ENCODE measurements at places on chromosomes 7 and 10.

DNA sequence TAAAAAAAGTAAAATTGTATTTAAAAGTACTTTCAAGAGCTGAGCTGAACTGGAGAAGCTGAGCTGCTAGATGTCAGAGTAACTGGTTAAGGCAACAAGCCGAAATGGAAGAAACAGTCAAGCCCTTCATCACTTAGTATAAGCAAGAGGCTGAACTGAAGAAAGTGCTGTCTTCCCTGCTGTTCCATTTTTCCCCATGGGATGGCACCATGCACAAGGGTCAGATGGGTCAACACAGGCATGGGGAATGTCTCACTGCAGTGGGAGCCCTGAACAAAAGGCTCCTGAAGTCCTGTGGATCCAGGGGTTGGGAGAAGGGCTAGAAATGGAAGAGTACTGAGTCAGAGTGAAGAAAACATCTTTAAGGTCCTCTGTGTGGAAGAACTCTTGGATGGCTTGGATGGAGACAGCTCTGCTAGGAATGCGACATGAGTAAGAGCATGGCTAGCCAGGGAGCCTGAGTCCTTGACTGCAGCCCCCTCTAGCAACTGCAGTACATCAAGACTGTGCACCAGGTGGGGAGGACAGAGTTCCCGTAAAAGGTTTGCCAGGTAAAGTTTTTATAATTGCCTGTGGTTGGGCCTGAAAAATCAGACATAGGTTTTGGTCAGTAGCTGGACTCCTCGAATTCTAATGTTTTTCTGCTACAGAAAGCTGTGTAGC, 348.3 kb downstream of the GPR158 start:
- no peaks in the 10 kb centered on the region for H3K27me3 ChIP-seq
- H3K4me1 ChIP-seq, result no peaks in the 10 kb centered on the region
- no peaks in the 10 kb centered on the region for H3K36me3 ChIP-seq
- DNase-seq, result no peak
- H3K4me3 ChIP-seq, result no peak overlapping the region
- H3K27ac ChIP-seq, result no peak overlapping the region

GRCh38 chr7:30091491-30091912, 43.3 kb upstream of the MTURN start:
- peaks cover 6% of the 10 kb centered on the region for H3K4me1 ChIP-seq
- no peaks in the 10 kb centered on the region for H3K27me3 ChIP-seq
- no peaks in the 10 kb centered on the region for H3K36me3 ChIP-seq

GRCh38 chr10:90813594-90814365, 44.1 kb downstream of the HTR7 start:
- no peak overlapping the region for H3K27ac ChIP-seq
- H3K4me1 ChIP-seq, result no peaks in the 10 kb centered on the region
- no peaks in the 10 kb centered on the region for H3K27me3 ChIP-seq
- H3K36me3 ChIP-seq, result no peaks in the 10 kb centered on the region
- no peak overlapping the region for H3K4me3 ChIP-seq
- DNase-seq, result no peak

DNA sequence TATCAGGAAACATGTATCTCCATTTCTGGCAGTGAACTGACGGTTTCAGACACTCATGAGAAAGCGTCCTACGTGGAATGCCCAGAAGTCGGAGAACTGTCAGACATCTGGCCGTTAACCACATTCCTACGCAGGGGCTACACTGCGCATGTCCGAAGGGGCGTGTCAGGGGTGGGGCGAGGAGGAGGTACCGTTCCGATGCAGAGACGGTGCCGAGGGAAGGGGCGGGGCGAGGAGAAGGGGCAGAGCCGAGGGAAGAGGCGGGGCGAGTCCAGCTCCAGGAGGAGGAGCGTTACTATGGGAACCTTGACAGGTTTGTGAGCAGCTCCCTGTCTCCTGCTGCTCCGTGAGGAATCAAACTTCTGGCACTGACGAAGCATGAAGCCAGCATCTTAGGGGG, 366.9 kb upstream of the NUPR2 start:
- DNase-seq, result no peak
- H3K27me3 ChIP-seq, result no peaks in the 10 kb centered on the region

GRCh38 chr10:49394933-49395740, 752 bp downstream of the DRGX start:
- no peak overlapping the region for H3K27ac ChIP-seq
- no peaks in the 10 kb centered on the region for H3K4me1 ChIP-seq
- H3K4me3 ChIP-seq, result no peak overlapping the region

- H3K27ac ChIP-seq, result no peak overlapping the region
- DNase-seq, result no peak
- H3K27me3 ChIP-seq, result no peaks in the 10 kb centered on the region
These were observed 33.7 kb upstream of the CSTF2T start for GRCh38 chr10:51733057-51733456.

DNA sequence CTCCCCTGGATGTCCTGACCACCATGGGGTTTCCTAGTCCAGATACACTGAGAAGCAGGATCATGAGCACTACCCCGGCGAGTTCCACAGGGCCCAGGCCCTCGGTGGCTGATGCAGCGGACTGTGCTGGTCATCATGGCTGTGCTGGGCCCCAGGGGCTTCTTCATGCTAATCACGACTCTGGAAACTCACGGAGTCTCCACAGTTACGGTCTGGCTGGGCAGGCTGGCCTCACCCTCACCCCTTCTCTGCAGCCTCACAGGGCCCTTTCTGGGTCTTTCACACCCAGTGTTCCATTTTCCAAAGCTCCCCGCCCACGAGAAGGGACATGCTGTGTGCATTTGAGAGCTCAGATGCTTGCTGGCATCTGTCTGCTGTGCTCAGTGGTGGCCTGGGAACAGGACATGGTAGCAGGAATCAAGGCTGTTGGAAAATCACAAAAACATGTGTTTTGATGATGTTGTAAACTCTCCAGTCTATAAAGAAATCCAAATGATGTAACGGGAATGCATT, 119.0 kb downstream of the PTPN20 start:
- no peaks in the 10 kb centered on the region for H3K27me3 ChIP-seq
- H3K27ac ChIP-seq, result no peak overlapping the region
- no peak overlapping the region for H3K4me3 ChIP-seq
- no peak for DNase-seq
- H3K4me1 ChIP-seq, result no peaks in the 10 kb centered on the region
- no peaks in the 10 kb centered on the region for H3K36me3 ChIP-seq

DNA sequence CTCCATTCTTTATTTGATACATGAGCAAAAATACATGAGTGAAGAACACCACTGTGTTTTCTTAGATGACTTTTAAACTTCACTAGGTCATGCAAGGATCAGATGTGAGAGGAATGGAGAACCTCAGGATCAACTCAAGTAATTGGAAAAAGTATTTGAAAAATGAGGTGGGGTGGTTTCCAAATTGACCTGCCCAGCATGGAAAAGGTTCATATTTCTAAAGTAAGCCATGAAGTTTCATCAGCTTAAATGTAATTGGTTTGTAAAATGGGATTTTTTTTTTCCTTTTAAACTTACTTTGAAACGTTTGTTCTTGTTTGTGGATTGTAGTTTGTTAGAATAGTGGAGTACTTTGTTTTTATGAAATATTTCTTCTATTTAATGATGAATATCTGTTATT, 134.8 kb downstream of the MLLT10 start:
- DNase-seq, result no peak
- no peak overlapping the region for H3K4me3 ChIP-seq
- no peaks in the 10 kb centered on the region for H3K36me3 ChIP-seq
- H3K4me1 ChIP-seq, result no peaks in the 10 kb centered on the region
- H3K27me3 ChIP-seq, result no peaks in the 10 kb centered on the region
- H3K27ac ChIP-seq, result no peak overlapping the region

GRCh38 chr10:3760083-3760482, 24.9 kb downstream of the KLF6 start:
- no peaks in the 10 kb centered on the region for H3K27me3 ChIP-seq
- H3K27ac ChIP-seq, result no peak overlapping the region
- H3K36me3 ChIP-seq, result no peaks in the 10 kb centered on the region
- DNase-seq, result no peak
- H3K4me3 ChIP-seq, result no peak overlapping the region

GRCh38 chr10:132580143-132580542, 42.6 kb downstream of the INPP5A start:
- no peaks in the 10 kb centered on the region for H3K27me3 ChIP-seq
- H3K36me3 ChIP-seq, result no peaks in the 10 kb centered on the region
- DNase-seq, result no peak

DNA sequence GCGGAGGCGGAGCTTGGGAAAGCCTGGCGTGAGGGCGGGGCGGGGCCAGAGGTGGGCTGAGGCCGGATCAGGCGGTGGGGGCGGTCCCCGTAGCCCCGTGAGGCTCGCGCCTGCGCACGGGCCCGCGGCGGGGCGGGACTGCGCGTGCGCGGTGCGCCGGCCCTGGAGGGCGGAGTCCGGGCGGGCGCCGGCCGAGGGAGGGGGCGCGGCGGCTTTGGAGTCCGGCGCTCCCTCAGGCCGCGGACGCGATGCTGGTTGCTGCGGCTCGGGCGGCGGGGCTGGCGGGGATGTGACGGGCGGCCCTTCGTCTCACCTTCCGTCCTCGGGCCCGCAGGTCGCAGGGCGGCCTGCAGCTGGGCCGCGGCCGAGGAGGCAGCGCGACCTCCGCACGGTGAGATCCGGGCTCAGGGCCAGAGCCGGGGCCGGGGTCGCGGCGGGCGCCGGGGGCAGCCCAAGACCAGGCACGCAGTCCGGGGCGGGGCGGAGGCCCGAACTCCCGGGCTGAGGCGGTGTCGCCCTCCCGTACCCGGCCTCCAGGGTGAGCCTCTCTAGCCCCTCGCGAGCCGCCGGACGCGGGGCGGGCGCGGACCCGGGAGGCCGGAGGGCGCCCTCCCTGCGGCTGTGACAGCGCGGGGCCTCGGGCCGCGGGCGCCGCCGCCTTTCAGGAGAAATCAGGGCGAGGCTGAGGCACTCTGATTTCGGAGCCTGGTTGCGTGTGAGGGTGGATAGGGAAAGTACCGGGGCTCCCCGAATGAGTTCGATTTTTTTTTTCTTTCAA, at the start of gene CCSER2:
TSS of gene CCSER2 (plus strand) at position 172 of the 778 bp plus-strand sequence. CDS start 42,464 bp downstream, outside the sequence.
- peak within 1 kb of the TSS; percentile 75 for H3K4me3 ChIP-seq
- peak within 1 kb of the TSS; percentile 69 for H3K27ac ChIP-seq
- H3K36me3 ChIP-seq, result no peaks in the 10 kb centered on the region
- H3K27me3 ChIP-seq, result no peaks in the 10 kb centered on the region
- H3K4me1 ChIP-seq, result peaks cover 14% of the 10 kb centered on the region
- no peak for DNase-seq

DNA sequence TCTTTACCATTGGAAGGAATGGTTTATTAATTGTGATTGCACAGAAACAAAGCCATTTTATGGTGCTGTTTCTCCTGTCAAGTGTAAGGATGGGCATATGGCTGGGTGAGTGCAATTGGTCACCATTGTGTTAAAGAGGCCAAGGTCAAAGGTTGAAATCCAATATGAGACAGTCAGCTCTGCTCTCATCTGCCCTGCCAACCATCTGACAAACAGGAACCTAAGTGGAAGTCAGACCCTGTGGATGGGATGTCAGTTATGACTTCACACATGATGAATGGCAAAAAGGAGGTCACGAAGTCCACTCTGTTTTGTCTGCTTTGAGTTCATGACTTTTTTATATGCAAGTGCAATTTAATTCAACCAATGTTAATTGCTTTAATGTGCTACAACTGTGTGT, 172.7 kb upstream of the TMEM229A start:
- no peak for DNase-seq
- H3K4me3 ChIP-seq, result no peak overlapping the region
- no peaks in the 10 kb centered on the region for H3K27me3 ChIP-seq
- no peaks in the 10 kb centered on the region for H3K36me3 ChIP-seq
- H3K4me1 ChIP-seq, result no peaks in the 10 kb centered on the region

DNA sequence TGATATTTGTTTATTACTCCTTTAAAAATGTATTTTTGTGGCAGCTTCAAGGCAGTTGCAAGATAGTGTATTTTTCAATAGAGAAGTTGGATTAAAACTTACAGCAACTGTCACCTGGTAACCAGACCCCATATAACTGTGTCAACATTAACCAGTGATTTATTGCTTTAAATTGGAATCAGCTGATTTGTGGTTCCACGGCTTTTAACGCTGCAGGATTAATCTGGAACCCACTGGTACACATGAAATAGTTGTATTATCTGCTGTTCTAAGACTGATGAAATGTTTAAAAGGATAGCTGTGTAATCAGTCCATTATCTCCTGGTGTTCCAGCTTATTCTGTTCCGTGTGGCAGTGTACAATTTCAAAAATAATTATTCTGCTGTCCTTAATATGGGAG, 180.2 kb downstream of the CELF2 start:
- H3K4me1 ChIP-seq, result peaks cover 78% of the 10 kb centered on the region
- H3K36me3 ChIP-seq, result peaks cover 26% of the 10 kb centered on the region
- H3K27ac ChIP-seq, result peak overlapping the region; percentile 63
- no peak overlapping the region for H3K4me3 ChIP-seq
- no peak for DNase-seq
